Fibroblast of lung (primary cell): ENCODE measurements at places on chromosomes 3 and 15.

DNA sequence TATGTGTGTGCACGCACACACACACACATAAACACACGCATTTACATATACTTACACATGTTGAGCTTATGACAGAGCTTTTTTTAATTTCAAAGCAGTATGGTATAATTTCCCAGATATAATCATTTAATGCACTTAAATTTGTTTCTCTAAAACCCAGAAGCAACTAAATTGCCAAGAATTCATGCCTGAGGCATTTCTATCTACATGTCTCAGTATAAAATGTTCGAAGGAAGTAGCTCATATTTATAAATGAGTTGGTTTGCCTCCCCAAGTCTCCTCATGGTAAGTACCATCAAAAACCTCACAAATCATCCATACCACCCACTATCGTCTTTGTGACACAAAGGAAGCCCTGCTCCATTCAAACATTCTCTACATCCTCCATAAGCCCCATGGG is 130.6 kb downstream of the RPL22L1 start:
- no peak for DNase-seq

DNA sequence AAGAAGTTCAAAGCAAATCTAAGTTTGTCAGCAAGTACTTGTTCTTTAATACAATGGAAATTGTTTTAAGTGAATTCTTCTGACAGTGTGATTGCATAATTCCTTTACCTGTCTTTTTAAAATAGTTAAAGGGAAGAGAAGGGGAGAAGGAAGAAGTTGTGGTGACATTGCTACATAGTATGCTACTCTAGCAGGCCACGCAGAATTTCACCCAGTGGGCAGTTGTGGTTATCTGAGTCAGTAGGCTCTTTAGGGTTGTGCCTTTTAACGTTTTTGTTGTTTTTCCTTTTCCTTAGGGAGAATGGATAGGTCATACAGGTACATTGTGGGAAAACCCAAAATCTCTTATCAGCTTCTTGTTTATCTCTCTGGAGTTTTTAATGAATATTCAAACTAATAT is 40.4 kb downstream of the KIF15 start:
- no peak for DNase-seq

DNA sequence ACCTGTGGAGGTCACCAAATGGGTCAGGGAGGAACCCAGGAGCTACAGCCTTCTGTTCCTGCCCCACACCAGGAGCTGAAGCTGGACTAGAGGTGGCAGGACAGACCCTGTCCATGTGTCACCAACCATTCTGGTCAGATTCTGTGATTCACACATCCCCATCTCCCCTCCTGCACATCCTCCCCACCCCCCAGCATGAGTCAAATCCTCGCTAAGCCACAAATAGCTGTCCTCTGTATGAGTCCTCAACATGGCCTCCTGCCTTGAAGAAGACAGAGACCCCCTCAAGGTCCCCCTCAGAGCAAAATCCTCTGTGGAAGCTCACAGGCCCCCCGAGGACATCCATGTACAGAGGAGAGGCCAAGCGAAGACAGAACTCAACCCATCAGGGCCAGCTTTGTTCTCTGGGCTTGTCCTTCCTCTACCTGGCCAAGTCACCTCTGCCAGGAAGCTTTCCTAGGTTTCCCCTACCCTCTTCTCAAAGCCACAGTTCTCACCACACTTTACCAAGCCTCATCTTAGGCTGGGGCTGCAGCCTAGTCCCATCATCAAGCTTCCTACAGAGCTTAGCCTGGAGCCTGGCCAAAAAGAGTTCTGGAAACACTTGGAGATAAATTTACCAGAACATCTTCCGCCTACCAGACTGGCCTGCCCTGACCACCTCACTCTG is 17.1 kb downstream of the CACNA2D2 start:
- DNase-seq = peak; percentile 36

- no peak for DNase-seq
These were observed 93.1 kb downstream of the GABRG3 start for GRCh38 chr15:27064080-27064479.

- no peak for DNase-seq
These were observed 149.3 kb upstream of the NR2F2 start for GRCh38 chr15:96181217-96181616.

- DNase-seq = no peak
These were observed 1.3 kb upstream of the TMIE start for GRCh38 chr3:46699676-46700523.

- no peak for DNase-seq
These were observed 22.3 kb downstream of the RPLP1 start for GRCh38 chr15:69474846-69475455.

- DNase-seq = no peak
These were observed 11.8 kb downstream of the NPTN start for GRCh38 chr15:73621286-73621826.
